Foreskin melanocyte (primary cell): ENCODE measurements at places on chromosomes 11 and 22.

GRCh38 chr11:102117472-102118113, 7.3 kb downstream of the YAP1 start:
- DNase-seq = no peak

GRCh38 chr11:62649486-62649885, 3.1 kb upstream of the GANAB start:
- no peak for DNase-seq

GRCh38 chr11:69463181-69463994, 18.1 kb upstream of the LINC01488 start:
- DNase-seq = no peak

DNA sequence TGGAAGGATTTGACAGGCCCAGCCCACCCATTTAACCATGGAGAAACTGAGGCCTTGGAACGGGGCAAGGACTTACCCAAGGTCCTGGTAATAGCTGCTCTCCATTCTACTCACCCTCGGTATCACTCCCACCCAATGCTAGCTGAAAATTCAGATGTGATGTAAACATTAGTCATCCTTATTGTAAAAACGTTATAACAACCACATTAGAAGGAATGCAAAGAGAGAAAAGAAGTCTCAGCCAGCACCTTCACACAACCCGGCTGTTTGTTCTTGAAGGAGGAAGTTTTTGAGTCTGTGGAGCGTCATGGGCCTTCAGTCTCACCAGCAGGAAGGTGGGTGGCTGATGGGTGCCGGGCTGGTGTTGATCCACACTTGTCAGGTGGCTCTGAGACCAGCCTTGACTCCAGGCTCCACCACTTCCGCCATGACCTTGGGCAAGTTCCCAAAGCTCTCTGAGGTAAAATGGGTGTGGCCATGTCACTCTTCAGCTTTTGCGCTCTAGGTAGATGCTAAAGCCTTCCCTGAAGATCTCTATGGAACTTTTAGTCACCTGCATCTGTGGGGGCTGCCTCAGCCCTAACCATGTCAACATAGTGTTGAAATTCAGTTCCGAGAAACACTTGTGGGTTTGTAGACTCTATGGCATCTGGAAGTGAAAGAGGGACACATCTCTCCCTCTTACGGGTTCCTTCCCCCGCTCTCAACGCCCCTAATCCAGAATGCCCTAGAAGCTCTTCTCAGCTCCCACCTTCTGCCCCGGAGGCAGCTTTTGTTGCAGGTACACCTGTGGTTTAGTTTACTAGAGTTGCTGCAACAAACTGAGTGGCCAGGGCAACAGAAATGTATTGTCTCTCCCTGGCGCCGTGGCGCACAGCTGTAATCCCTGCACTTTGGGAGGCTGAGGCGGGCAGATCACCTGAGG, 14.8 kb downstream of the CD6 start:
- DNase-seq = no peak

GRCh38 chr11:118956847-118957469, 860 bp downstream of the UPK2 start:
- DNase-seq = no peak

- DNase-seq = no peak
These were observed 141.6 kb downstream of the SNX19 start for GRCh38 chr11:130774703-130775102.

GRCh38 chr11:8390851-8391612, 127.4 kb upstream of the LMO1 start:
- no peak for DNase-seq

DNA sequence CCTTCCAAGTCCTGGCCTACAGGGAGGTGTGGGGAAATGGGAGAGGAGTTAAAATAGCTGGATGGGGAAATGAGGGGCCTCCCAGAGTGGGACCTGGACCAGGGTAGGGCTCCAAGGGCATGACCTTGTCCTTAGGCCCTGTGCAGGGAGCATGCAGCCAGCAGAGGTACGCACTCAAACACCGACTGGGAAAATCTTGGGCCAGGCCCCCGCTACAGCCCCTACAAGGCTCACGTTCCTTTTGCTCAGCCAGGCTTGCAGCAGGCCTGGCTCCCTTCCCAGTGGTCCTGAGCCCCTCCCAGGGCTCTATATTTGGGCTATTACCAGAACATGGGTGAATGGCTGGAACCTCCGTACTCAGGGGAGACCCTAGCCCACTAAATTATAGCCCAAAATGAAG, 31.3 kb downstream of the LMO1 start:
- no peak for DNase-seq

GRCh38 chr11:88169881-88170280, 5.4 kb downstream of the RAB38 start:
- no peak for DNase-seq

DNA sequence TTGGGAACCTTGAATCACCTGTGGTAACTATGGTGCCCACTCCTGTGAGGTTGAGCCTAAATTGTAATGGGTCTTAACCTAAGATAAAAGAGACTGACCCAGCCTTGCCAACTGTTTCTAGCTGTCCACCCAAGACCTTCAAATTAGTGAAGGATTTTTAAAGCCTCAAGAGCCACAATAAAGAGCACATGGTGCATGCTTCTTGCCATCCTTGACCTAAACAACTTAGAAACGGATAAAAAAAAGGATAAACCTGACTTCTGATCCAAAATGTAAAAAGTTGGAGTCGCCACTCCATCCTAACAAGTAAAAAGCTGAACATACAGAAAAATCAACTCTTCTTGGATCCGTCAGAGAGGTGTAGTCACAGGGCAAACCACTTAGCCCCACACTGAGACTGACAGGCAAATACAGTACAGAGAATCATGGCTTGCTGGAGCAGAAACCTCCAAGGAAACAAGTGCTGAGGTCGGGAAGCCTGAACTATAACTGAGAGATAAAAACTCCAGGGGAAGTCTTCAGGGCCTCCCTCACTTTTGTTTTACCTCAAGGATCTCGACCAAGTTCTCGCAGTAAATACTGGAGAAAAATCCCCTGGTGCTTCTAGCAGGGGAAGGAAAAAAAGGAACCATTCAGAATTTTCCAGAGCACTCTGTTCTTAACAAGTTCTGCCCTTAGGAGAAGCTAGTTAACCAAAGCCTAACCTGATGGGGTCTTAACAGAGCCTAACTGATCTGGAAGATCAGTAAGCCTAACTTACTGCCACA, 16.3 kb downstream of the ENTHD1 start:
- DNase-seq = no peak

- no peak for DNase-seq
These were observed 28.1 kb downstream of the LDLRAD3 start for GRCh38 chr11:35971841-35972422.

GRCh38 chr11:92632495-92632894, 337.0 kb upstream of the MTNR1B start:
- DNase-seq = no peak
